ENCODE measurements at places on chromosomes 2 and 18.

- no peak for DNase-seq
These were observed 600.6 kb downstream of the RNF144A start for GRCh38 chr2:7517851-7518250.

DNA sequence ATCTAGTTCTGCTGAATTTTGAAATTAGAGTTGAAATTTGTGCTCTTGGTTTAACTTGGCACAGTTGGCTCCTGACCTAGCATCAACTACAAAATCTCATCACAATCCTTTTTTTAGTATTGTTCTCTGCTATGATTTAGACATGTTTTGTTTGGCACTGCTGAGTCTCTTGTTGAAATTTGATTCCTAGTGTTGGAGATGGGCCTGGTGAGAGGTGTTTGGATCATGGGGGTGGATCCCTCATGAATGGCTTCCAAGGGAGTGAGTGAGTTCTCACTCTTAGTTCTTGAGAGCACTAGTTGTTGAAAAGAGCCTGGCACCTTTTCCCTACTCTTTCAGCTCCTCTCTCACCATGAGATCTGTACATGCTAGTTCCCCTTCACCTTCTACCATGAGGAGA, 605.6 kb upstream of the SLC39A10 start:
- no peak for DNase-seq

DNA sequence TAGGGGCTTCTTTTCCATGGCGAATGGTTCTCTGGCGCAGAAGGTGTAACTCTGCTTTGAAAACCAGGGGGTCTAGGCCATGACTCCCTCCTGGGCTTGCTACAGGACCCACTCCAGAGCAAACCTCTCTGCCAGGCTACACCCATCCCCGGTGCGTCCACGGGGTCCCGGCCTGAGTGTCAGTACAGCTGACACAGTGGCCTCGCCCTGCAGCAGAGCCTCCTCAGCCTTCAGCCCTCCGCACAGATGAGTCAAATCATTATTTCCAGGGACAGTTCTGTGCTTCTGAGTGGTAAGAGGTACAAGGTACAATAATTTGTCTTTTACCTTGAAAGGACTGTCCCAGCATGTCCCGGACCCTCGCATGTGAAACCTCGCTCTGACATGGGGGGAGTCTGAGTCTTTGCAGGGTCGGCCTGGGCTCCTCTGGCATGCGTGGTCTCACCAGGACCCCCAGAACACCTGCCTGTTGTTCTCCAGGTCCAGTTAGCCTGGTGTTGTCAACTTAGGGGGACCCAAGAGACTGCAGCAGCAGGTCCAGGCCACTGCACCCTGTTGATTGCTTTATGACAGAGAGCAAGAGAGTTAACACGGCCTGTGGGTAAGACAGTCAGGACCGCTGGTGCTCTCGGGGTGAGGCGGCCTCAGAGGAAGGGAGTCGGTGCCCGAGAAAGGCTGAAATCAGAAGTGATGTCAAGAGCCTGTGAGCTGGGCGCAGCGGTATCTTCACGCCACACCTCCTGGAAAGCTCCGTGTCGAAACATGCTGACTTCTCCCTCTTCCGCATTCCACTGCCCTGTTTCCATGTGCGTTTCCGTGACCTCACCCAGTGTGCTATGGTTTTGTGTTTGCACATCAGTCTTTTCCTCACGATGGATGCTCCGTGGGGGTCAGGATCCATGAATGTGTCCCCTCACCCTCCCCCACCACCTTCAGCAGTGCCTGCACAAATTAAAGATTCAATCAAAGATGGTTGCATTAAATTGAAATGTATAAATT, 340.1 kb downstream of the EIPR1 start:
- DNase-seq, result no peak

- no peak for DNase-seq
These were observed 9.6 kb downstream of the PPP1R1C start for GRCh38 chr2:181995289-181995688.

GRCh38 chr2:221389421-221389820, 182.7 kb downstream of the EPHA4 start:
- DNase-seq, result no peak

DNA sequence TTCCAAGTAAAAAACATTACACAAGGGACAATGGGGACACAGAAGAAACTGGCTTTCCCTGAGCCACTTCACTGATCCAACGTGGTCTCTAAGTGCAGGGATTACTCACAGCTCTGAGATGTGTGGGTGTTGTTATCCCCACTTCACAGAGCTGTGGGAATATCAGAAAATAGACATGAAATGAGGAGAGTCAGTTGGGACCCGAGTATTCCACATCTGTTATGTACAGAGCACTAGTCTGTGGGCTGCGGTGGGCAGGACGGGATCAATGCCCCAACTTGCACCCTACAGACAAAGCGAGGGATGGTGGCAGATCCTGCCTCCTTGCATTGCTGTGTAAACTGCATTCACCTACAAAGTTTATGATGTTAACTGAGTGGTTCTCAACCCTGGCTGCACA, 11.7 kb downstream of the LAMA1 start:
- DNase-seq, result no peak

GRCh38 chr2:239917957-239918481, 107.1 kb downstream of the NDUFA10 start:
- DNase-seq, result no peak

GRCh38 chr2:207499114-207499513, 30.6 kb upstream of the CREB1 start:
- DNase-seq, result no peak

DNA sequence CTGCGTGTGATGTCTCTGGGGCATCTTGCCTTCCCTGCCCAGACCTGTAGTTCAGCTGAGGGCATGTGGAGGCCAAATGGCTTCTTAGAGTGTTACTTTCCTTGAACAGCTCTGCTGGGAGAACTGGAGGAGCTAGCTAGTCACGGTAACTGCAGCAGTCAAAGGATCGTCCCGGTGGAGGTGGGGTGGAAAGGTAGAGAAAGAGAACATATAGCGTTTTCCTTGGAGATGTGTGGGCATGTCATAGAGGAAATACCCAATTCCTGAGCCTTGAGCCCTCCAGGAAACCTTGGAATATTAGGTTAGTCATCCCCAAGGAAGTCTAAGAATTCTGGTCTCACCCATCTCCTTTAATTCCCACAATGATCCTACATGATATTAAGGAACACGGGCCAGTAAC, 33.5 kb upstream of the IL37 start:
- DNase-seq, result no peak

DNA sequence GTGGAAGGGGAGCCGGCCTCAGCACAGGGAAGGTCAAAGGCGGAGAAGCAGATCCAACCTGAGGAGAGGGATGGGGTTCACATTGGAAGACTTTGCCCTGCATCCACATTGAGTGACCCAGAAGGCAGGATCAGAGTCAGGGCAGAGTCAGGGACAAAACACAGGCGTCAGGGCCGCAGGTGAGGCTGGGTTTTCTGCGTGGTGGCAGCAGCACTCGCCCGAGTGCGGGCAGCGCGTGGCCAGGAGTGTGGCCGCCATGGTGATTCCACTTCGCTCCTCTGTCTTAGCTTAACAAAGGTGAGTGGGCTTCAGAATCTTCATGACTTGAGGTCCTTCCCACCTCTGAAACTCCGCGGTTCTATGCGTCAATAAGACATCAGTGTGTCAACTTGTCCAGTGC, 476.9 kb upstream of the SMIM21 start:
- DNase-seq, result no peak

- no peak for DNase-seq
These were observed 106.6 kb upstream of the MYCN start for GRCh38 chr2:15833731-15834130.

- DNase-seq, result no peak
These were observed 4.6 kb downstream of the C2orf81 start for GRCh38 chr2:74416778-74417177.

- no peak for DNase-seq
These were observed 231.2 kb upstream of the LINC00305 start for GRCh38 chr18:64380117-64380516.

DNA sequence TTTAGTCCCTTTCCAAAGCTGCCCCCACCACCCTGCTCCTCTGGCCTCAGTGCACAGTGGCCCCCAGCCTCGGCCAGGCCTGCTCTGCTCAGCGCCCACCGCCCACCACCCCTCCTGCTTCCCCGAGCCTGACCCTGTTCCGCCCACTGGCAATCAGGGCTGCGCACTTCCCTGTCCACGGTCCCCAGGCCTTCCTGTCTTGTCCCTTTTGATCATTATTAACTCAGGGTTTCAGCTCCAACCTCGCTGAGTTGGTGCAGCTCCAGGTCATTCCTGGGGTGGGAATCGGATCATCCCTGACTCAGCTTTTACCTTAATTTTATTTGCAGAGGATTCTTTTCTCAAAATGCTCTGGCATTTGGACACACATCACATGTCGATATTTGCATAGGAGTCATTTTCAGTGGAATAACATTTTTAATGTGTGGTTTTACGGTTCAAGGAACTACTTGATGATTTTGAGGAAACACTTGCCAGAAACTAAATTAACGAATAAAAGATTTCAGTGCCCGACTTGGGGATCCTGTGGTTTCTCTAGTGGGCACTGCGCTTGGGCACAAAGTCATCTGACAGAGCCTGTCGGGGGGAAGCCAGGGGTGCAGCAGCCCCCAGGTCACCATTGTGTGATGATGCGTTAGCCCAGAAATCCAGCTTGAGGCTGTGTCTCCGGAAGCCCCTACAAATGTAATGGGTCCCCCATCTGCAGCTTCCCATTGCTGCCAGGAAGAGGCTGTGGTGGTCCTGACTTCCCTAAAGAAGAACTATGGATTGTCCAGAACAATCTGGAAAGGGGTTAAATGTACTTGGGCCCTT, 1.0 kb upstream of the ESPNL start:
- DNase-seq, result no peak

DNA sequence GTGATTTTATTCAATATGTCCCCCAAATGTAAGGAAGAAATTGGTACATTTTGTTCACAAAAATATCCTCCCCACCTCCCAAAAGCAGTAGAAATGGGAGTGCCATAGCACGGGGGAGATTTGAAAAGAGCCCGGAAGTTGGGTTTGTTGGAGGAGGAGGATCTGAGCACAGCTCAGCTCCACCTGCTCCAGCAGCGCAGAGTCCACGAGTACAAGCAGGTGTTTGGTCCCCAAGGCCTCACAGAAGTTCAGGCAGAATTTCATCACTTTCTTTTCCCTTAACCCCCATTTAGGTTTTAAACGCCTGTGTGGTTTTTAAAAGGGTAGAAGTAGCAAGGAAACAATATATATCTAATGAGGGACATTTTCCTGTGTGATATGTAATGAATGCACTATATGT, 56.0 kb downstream of the TRAPPC12 start:
- DNase-seq, result no peak

- no peak for DNase-seq
These were observed 8.9 kb upstream of the FAP start for GRCh38 chr2:162252153-162252552.

Data from amygdala (tissue), 56 donors.